Stimulated activated CD8-positive, alpha-beta memory T cell treated with anti-CD3 and anti-CD28 coated beads, Interleukin-7, amount 100 ng/mL, for 4 hours (primary cell): ENCODE measurements at places on chromosomes 5 and 9.

- DNase-seq: no peak
Observed at GRCh38 chr9:20340511-20340861, 281.8 kb downstream of the MLLT3 start.

DNA sequence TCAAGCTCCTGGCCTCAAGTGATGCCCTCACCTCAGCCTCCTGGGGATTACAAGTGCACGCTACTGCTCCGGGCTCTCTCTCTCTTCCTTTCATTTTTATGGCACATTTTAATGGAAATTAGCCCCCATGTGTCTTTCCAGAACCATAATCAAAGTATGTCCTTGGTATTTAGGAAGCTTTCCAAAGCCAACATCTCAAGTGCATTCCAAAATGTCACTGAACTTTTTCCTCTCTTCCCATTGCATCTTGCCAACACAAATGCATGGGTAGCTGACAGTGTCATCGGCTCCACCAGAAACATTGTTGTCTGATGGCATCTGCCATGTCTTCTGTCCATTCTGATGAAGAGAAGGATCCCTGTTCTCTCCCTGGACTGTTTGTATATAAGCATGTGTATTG is 90.5 kb upstream of the ANXA1 start:
- no peak for DNase-seq

- DNase-seq: no peak
Observed at GRCh38 chr9:36214571-36214970, 23.9 kb downstream of the CLTA start.

DNA sequence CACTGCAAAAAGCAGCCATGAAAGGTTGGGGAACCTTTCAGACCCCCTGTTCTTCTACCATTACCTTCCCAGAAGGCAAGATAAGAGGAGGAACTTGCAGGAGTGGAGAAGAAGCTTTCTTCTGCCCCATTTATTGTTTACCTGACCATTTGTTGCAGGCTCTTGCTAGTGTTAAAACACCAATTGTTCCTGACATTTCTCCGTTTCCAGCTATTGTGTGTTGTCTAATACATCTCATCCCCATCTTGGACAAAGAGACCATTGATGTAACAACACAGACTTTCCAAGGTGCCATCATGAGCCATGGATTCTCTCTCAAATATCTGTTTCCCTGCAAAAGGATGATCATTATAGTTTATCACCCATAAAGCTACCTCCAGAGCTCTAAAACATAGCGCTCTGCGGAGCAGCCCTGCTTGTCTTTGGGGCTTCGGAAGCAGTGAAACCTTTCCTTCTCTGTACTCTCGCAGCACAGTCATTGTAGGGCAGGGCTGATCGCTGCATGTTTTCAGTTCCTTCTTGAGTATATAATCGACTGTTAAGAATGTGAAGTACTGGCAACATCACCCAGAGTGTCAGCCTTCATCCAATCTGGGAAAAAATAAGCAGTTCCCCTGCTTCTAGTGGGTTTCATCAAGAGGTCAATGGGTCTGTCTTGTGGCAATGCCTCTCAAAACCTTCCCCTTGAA is 680.0 kb downstream of the SEMA5A start:
- no peak for DNase-seq

DNA sequence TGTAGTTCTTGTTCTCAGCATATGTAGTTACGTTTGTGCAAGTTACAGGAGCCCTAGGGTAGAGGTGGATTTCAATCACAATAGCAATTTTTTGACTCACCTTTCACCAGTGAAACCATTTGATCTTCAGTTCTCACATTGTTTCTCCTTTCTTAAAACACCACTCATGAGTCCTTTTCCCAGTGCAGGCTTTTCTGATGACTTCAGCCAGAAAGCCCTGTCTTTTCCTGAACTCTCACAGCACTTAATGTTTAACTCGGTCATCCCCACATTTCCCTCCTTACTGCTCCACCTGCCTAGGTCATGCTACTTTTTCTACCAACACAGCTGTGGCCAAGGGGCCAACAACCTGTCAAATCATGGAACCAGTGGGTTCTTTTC is 37.9 kb downstream of the ARHGEF28 start:
- DNase-seq: no peak

- DNase-seq: no peak
Observed at GRCh38 chr5:172940268-172941066, 18.8 kb upstream of the RPL26L1 start.

DNA sequence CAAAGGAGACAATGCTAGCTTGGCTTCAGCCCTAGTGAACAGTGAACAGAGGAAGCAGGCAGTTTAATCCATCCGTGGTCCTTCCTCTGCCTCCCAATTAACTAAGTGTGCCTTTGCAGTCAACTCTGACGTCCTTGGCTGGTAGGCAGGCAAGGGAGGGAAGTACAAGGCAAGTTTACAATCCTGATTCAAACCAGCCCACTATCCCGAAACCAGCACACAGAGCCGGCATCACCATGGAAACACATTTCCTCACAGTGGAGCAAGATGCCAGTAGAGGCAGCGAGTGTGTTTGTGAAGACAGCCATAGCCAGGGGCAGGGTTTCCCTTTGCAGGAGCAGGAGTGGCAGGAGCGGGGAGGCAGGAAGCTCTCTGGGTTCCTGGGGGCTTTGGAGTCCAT is 73.9 kb downstream of the GOLPH3 start:
- DNase-seq: no peak

- no peak for DNase-seq
Observed at GRCh38 chr5:38556599-38557307, at the start of gene LIFR. LIFR (minus strand) TSS chr5:38556646; CDS start chr5:38530647, 25,999 bp downstream.

GRCh38 chr5:139863855-139864558 is 68.4 kb downstream of the PSD2 start:
- peak; percentile 31 for DNase-seq

DNA sequence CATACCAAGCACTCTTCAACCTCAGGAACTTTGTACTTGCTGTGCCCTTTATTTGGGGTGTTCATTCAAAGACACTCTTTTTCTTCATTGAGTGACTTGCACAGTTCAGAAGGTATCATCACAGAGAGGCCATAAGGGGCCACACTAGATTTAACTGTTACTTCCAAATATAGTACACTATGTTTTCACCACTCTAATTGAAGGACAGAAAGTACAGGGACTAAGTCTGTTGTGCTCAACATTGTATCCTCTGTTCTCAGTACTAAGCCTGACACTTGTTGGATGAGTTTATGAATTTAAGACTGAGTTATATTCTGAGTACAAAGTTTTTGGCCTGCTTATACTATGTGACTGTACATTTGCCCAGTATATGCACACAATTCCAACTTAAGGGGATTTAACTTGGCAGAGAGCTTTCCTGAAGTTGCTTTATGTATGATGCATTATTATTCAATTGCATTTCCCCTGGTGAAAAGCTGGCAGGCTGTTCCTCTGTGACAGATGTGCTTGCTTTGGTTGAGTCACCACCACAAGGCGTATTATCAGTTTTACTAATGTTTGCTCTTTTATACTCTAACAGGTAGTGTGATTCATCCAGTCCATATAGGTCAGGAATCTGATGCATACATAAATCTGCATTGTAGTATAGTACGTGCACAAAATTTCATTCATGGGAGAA is 714.8 kb downstream of the TLR4 start:
- DNase-seq: no peak

GRCh38 chr5:171957591-171958251 is 48.7 kb downstream of the FBXW11 start:
- no peak for DNase-seq

DNA sequence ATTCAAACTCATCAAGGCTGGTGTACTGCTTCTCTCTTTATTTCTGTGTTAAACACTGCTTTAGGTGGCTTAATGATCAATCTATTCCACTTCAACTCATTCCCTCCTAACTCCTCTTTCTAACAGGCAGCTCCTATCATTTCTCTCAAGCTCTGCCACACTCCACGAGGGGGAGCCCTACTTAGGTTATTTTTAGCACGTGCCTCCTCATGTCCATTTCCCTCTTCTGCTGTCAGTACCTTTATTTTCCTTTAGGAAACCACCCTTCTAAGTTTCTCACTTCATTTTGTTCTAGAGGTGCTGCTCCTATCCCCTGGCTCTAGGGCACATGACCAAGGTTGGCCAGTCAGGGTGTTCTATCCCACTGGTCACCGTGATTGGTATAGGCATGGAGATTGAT is 6.7 kb upstream of the BRINP1 start:
- no peak for DNase-seq
